ENCODE measurements at places on chromosomes 1 and 21. TPM values are rescaled to one million over a fixed set of nuclear protein-coding genes. Genes with fewer than 3 reads are reported as not detected.

DNA sequence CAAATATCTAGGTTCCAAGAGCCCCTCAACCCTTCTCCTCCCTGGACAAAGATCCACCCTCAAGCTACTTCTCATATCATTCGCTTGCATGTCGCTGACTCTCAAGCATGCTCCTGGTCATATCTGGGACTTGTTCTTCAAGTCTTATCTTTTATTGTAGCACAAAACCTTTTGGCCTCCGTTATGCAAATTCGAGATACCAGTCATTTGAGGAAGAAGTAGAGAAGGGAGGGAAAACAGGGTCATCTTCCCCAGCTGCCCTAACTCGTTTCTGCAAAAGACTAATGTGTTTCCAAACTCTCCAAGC is 63.8 kb upstream of the ETS2 start:
- DNase-seq: no peak

- DNase-seq: no peak
These were observed 8.1 kb downstream of the CYP4X1 start for GRCh38 chr1:47031585-47031984.

DNA sequence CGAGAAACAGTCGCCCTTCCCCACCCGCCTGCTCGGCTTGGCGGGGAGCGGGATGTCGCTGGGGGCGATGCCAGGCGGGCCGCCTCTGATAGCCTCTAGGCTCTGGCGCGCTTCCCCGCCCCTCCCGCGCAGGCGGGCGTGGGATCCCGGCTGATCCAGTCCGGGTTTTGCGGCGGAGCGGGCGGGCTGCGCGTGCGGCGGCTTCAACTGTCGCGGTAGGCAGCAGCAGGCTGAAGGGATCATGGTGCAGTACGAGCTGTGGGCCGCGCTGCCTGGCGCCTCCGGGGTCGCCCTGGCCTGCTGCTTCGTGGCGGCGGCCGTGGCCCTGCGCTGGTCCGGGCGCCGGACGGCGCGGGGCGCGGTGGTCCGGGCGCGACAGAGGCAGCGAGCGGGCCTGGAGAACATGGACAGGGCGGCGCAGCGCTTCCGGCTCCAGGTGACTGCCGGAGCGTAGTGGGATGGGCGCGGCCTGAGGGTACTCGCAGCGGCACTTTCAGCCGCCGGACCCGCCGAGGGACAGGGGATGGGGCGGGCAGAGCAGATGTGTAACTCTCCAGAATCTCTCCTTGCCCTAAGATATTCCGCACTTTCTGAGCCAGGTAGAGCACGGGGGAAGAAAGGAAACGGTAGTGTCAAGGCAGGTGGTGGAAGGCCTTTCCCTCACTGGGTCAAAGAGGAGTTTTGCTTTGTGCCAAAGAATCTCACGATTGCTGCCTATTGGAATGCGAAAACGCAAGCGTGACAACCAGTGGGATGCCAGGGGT is at the start of gene FAAH:
Gene FAAH (plus strand): TSS at position 210 of the 764 bp plus-strand sequence. CDS start 32 bp downstream, at position 242.
- DNase-seq: peak; percentile 80

- DNase-seq: no peak
These were observed 30.8 kb downstream of the SPAG17 start for GRCh38 chr1:118154220-118154619.

DNA sequence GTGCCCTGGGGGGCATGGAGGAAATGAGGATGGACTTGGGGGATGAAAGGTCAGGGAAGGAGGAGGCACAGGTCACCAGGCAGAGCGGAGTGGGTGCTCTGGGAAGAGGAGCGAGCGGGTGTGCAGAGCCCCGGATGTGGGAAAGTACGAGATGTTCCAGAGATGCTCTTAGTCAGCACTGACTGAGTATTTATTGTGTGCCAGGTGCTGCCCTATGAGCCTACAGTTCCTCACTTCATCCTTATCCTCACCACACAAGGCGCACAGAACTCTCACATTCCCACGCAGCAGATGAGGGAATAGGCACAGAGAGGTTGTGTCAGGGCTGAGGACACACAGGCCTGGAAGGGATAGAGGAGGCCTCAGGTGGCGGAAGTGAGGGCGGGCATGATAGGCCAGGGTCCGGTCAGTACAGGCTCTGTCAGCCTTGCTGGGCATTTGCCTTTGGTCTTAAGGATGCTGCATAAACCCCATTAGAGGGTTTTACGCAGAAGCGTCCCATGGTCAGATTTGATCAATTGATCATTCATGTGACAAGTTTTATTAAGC is 77.3 kb downstream of the ARHGEF10L start:
- no peak for DNase-seq

DNA sequence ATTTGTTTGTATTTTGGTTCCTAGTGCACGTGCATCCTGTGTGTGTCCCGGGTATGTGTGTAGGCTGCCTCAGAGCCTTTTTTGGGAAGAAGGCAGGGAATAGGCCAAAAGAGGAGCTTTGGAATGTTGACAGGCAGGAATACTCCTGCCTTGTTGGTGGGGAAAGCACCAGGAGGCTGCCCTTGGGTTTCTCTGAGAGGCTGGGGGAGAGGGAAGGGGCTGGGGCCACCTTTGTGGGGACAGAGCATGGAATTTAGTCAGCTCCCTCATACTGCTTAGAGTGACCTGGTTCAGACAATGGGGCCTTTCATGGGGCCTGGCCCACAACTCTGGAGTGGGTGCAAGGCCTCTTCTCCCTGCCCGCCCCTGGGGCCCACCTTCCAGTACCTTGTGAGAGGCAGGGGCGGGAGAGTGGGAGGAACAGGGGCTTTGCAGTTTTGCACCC is 31.3 kb downstream of the ACOT11 start:
- DNase-seq: peak; percentile 52

DNA sequence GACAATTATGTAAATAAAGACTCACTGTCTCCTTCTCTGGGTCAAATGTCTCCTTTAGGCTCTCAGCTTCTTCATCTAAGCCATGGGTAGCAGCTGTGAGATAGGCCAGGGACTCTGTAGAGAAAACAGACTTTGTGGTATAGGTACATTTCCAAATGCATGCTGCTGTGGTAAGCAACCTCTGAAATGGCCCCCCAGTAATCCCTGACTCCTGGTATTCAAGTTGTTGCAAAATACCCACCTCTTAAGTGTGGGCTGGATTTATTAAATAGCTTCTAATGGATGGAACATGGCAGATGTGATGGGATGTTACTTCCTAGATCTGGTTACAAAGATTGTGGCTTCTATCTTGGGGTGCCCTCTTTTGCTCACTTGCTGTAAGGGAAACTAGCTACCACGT is 11.1 kb upstream of the PEX19 start:
- no peak for DNase-seq

GRCh38 chr1:192539297-192540092 is 36.1 kb upstream of the RGS1 start:
- DNase-seq: no peak

- no peak for DNase-seq
These were observed 37.1 kb downstream of the CCN1 start for GRCh38 chr1:85617633-85618100.

Gene SDE2
- total RNA-seq: 21.9 TPM

Gene ESPN
- not detected for total RNA-seq

DNA sequence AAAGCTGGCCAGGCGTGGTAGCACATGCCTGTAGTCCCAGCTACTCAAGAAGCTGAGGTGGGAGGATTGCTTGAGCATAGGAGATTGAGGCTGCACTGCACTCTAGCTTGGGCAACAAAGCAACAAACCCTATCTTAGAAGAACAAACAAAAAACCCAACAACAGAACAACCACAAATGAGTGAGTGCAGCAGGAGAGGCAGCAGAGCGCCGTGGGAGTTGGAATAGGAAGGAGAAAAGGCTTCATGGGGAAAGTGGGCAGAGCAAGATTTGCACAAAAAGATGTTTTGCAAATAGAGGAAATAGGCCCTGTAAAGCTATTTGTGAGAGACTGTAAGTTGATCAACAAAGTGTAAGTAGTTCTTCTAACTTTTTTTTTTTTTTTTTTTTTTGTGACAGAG is 19.6 kb downstream of the SMAP2 start:
- no peak for DNase-seq

GRCh38 chr1:244439391-244440032 is 12.2 kb downstream of the ADSS2 start:
- no peak for DNase-seq

GRCh38 chr1:162383516-162383915 is 2.0 kb downstream of the C1orf226 start:
- DNase-seq: peak; percentile 28

Gene THEMIS2
- 14.5 TPM for total RNA-seq

DNA sequence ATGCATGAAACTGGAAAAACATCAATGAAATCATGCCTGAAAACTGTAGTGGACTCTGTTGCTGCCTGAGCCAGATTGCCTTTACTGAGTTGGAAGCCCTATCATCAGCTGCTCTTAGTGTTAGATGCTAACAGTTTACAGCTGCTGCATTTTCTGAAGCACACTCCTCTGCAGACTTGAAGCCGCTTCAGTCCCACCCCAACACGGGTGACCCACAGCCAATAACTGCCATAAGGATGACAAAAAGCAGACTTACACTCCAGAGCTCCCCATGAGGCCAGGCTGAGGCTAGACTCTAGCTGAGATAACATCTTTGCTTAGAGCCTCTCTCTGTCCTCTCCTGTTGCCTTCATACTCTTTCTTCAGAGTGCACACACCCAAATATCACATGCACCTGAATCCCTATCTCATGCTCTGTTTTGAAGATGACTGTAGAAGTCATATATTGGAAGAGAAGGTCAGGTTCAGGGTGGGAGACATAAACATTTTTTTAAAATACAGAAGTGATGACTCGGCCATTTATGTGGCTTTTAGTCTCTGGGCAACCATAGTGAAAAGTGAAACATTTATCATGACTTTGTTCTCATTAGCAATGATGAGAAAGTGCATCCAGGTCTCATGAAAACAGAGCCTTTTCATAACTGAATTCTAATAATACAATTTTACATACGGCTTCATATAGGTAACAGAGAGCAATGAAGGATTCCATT is 161.0 kb downstream of the KCNK2 start:
- no peak for DNase-seq

DNA sequence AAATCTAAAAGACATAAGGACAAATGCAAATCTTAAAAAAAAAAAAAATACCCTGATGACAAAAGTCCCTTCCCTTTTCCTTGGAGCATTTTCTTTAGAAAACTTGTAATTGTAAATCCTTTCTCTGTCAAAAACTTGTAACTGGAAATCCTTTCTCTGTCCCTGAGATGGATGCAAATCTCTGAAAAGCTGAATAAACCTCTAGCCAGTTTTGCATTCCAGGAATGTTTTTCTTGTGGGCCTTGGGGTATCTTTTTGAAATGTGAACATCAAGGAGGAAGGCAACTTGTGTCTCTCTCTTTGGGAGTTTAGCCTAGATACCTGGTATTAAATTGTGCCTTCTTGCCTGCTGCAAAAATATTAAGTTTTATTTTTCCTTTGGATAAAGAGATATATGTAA is 305.3 kb downstream of the KCNT2 start:
- DNase-seq: no peak

Gene RCAN1
- total RNA-seq: 32.1 TPM

- no peak for DNase-seq
These were observed 33.2 kb upstream of the BTG2 start for GRCh38 chr1:203271962-203272632.

Gene ESRRG
- total RNA-seq: 0.68 TPM

GRCh38 chr1:201736707-201737320 is 92.1 kb upstream of the IPO9 start:
- DNase-seq: no peak

DNA sequence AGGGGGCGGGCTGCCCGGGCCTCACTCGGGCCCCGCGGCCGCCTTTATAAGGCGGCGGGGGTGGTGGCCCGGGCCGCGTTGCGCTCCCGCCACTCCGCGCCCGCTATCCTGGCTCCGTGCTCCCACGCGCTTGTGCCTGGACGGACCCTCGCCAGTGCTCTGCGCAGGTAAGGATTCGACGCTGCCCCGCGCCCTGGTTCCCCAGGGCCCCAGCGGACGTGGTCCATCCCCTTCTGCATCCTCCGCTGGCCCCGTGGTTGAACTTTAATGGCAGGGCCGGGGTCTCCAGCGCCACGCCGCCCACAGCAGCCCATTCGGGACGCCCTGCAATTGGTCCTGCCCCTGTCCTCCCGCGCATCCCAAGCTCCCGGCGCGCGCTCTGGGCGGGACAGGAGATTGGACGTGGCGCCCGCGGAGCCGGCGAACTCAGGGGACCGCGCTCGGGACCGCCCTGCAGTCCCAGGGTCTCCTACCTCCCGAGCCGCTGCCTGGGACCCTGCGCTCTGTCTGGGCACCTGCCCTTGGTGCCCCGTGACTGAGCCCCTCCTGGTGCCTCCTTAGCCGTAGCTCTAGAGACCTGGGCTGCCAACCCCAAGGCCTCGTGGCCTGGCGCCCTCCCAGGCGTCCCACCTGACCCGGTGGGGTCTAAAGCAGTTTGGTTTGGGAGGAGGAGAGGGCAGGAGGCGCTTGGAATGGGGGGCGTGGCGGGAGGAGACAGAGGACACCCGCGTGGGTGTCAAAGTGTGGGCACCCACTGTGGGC is at the start of gene ALPL:
Gene ALPL (plus strand): TSS at position 73 of the 762 bp plus-strand sequence. CDS start 44,659 bp downstream, outside the sequence.
- DNase-seq: no peak

DNA sequence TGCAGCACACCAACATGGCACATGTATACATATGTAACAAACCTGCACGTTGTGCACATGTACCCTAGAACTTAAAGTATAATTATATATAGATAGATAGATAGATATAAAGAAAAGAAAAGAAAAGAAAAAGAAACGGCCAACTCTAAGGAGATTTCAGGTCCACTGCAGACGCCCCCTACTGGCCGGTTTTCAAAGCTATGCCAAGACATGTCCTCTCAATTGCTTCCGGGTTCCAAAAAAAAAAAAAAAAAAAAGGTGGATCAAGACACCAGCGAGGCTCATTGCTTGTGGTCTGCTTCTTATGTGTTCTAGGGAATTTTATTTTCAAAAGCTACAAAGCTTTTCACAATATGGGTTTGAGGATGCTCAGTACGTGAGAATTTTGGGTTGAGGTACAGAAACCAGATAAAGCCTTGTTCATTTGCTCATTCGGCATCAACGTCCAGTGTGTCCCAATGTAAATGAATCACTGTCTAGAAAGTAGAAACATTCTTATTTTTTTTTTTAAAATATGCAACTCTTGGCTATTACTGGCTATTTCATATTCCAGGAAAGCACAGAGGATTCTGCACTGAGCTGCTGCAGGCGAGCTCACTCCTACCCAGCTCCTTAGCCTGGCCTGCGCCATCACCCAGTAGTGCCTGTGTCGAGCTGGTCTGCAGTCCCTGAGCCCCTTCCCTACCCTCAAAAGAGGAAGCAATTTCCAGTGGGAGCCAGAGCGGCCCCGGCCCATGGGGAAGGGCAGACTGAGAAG is 643.0 kb downstream of the KIF26B start:
- no peak for DNase-seq

DNA sequence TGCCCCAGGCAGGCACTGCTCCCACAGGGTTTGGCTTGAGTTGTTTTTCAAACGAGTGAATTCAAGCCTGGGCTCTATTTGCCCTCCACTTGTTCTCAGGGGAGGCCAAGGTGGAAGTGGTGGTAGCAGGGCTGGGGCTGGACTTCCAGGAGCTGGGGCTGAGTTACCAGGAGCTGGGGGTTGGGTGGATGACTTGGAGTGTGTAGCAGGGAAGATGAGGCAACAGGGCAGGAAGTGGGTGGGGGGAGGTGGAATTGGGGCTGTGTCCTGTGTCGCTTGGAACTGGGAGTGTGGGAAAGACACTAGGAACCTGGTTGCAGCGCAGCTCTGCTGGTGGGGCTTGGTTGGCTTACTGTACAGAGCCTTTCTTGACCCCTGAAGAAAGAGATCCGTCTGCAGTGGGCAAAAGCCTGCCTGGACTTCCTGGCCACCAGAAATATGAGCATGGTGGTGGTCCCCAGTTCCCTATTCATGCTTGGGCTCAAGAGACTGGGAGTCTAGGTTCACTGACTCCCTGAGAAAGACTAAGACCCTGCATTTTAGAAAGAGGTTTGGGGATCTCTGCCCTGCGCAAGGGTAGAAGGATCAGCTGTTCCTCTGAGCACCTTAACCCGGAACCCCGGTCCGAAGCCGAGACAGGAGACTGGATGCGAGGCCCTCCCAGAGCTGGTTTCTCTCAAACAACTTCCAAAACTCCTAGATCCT is 3.1 kb downstream of the TFAP2E start:
- DNase-seq: no peak

Gene KCNE2
- not detected for total RNA-seq

All from sigmoid colon (tissue), 7 donors.